ENCODE measurements at places on chromosomes 12 and 14.

DNA sequence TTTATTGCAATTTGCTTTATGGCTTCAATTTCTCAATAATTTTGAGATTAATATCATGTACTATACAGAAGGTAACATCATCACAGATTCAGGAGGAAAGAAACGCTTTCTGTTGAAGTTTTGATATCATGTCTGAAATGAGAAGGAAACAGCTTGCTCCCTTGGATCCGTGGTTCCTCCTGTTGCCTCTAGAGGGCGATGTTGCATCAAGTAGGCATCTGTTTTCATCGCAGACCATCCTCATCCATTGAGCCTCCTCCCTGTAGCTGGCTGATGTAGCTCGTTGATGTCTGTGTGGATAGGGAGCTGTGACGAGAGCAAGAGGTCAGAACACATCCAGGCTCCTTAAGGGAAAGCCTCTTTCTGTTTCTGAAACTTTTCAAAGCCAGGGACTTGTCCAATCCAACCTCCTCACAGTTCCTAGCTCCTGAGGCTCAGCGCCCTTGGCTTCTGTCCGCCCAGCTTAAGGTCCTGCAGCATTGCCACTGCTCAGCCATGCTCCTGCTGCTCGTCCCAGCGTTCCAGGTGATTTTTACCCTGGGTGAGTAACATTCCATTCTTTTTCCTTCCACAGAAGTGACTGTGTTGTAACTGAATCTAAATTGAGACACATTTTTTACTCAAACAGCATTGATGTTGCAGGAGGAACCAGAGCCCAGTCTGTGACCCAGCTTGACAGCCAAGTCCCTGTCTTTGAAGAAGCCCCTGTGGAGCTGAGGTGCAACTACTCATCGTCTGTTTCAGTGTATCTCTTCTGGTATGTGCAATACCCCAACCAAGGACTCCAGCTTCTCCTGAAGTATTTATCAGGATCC lies 304.8 kb upstream of the OR4E1 start:
- DNase-seq, result peak; percentile 36

GRCh38 chr14:54627219-54627539 lies 60.3 kb downstream of the SAMD4A start:
- DNase-seq, result no peak

DNA sequence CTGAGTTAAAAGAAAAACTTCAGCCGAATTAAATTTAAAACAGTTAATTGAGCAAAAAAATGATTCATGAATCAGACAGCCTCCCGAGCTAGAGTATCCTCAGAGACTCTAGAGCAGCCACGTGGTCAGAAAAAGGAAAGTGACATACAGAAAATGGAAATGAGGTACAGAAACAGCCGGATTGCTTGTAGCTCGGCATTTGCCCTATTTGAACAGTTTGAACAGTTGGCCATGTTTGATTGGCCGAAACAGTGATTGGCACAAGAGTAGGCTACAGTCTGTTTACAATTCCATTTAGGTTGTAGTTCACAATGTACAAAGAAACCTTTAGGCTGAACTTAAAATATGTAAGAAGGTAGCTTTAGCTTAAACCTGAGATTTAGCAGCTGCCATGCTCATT lies 12.9 kb upstream of the OXA1L start:
- DNase-seq, result no peak

DNA sequence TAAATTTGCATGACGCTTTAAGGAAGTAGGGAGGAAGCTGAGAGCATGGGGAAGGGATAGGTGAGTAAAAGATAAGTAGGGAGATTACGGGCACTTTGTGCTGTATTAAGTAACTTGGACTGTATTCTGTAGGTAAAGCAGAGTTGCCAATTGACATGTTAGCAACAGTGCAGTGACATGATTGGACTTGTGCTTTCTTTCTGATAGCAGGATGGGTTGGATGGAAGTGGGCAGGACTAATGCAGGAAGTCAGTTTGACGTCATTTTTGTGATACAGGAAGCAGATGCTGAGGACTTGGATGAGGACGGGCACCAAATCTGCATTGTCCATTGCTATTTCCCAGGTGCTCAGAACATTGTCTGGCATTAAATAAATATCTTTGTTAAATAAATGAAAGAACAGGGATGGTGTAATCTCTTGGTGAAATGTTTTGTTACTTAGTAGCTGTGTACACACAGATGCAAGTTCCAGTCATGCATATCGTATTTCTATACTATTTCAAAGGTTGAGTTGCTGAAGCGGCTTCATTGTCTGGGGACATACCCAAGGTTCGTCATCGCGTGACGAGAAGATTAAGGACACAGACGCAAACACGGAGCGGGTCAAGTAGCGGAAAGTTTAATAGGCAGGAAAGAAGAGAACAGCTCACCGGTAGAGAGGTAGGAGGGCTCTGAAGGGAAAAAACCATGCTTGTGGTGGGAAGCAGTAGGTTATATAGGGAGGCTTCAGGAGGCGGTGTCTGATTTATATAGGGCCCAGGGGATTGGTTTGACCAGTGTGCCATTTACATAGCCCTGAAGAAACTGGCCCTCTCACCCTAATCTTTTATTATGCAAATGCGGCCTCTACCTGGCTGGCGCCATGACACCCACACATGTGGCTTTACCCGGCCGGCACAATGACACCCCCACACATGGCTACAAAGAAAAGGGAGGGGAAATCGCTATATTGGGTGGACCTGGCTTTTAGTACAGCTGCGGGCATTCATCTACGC lies 30.7 kb downstream of the GUCY2C start:
- DNase-seq, result no peak

DNA sequence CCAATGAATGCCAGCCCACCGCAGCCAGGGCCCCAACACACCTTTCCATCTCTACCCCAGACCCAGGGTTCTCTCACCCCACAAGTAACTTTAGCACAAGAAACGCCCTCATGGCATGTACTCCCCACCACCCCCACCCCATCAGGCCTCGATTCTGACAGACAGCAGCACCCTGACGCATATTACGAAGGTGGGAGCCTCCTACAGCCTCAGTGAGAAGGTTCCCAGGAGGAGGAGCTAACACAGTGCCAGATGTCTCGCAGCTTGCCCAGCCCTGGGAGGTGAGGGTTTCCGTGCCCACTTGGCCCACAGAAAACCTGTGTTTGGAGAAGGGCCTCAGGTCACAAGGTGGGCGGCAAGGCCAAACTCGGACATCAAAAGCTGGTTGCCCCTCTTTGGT lies 32.4 kb downstream of the CCDC88C start:
- no peak for DNase-seq

Measured in NCI-H1417 (cell line).